Dorsolateral prefrontal cortex (tissue), 122 donors: ENCODE measurements at places on chromosomes 3 and 15.

- DNase-seq, result no peak
Observed at GRCh38 chr3:128383316-128384235, 83.1 kb downstream of the DNAJB8 start.

- DNase-seq, result peak; percentile 84
Observed at GRCh38 chr3:50365080-50365841, 5.9 kb upstream of the TMEM115 start.

DNA sequence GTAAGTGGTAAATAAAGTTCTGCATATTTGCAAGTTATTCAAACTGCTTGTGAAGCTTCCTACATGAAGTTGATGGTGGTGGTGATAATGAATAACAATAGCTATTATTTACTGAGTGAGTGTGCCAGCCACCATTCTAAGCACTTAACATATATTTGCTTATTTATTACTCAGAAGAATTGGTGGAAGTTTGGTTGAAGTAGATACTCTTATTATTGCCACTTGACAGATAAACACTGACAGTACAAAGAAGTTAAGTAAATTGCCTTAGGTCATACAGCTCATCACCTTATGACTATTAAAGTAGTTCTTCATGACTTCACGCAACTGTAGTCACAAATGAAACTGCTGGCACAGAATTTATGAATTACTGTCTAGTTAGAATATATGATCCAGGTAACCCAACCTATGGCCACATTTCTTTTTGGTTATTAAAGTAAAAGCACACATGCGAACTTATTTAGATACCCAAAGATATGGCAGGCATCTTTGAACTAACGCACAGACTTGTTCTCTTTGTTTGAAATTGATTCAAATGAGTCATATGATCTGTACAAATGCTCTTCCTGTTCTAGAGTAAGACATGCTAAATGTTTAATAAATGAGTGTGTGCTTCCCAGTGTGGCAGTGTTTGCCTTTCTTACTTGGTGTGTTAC is 99.8 kb upstream of the NR2F2 start:
- DNase-seq, result no peak

GRCh38 chr15:90839187-90840071 is 29.0 kb upstream of the FURIN start:
- no peak for DNase-seq

GRCh38 chr3:154862265-154862664 is 217.9 kb upstream of the MME start:
- no peak for DNase-seq

GRCh38 chr15:85702321-85703101 is 92.2 kb downstream of the KLHL25 start:
- DNase-seq, result no peak

DNA sequence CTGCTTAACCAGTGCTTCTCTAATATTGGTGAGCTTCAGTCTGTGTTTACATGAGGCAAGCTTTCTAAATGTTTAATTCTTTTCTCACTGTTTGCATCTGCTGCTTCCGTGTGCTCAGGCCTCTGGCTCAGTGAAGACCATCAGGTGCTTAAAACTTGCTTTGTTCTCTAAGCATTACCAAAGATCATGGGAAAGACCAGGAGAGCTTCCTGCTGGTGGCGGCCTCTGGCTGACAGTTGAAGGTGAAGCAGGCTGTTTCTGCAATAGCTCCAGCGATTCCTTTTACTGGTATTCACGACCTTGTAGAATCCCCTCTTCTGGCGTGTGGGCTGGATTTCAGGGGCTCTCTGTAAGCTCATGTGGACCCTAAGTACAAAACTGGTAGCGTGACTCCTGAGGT is 45.1 kb downstream of the EDEM1 start:
- DNase-seq, result no peak

DNA sequence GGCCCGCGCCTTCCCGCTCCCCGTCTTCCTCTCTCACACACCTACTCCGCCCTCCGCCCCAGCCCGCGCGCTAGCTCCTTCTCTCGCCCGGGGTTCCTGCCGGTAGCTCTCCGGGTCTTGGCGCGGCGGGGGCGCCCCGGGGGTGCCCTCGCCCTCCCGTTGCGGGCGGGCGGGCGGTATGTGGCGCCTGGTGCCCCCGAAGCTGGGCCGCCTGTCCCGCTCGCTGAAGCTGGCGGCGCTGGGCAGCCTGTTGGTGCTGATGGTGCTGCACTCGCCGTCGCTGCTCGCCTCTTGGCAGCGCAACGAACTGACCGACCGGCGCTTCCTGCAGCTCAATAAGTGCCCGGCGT is 507 bp downstream of the DIPK2A start:
- no peak for DNase-seq

GRCh38 chr15:35019404-35020327 is 31.6 kb upstream of the ZNF770 start:
- DNase-seq, result no peak

DNA sequence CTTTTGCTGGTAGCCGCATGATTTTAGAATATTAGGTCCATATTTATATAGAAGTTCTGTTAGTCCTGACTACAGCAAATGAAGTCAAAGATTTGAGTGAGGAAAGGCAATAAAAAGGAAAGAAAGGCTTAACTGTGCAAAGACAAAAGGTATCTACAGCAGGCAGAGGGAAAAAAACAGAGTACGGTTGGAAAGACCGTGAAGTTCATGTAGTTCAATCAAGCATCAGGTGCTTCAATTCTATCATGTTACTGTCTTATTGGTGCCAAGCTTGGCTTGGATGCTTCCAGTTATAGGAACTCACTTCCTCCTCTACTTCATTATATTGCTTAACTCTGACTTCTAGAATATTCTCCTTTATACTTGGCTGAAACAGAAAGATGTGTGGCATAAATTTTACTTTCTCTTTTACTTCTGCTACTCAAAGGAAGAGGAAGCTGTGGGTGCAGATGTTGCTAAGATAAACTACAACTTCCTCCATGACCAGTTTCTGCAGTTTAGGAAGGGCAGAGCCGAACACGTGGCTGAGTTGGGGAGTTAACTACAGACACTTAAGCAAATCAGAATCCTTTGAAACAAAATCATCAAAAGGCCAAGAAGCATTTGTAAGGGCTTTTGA is 72.6 kb upstream of the ZBED2 start:
- DNase-seq, result no peak

- no peak for DNase-seq
Observed at GRCh38 chr15:76253691-76254473, 57.4 kb downstream of the ETFA start.

DNA sequence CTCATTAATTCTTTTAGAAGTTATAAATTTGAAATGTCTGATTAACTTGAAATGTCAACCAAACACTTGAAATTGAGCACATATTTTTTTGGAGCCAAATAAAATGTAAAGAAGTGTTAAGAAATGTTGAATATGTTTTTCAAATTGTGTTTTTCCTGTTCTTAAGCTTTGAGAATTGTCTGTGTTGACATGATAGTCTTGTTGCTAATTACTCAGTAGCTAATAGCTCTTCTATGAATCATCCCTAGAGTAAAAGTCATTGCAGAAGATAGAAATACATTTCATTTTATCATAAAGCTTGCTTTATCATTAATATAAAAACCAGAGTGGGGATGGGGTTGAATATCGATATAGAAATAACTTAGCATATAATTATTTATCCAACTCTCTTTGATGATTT is 41.9 kb upstream of the ABHD10 start:
- DNase-seq, result no peak

DNA sequence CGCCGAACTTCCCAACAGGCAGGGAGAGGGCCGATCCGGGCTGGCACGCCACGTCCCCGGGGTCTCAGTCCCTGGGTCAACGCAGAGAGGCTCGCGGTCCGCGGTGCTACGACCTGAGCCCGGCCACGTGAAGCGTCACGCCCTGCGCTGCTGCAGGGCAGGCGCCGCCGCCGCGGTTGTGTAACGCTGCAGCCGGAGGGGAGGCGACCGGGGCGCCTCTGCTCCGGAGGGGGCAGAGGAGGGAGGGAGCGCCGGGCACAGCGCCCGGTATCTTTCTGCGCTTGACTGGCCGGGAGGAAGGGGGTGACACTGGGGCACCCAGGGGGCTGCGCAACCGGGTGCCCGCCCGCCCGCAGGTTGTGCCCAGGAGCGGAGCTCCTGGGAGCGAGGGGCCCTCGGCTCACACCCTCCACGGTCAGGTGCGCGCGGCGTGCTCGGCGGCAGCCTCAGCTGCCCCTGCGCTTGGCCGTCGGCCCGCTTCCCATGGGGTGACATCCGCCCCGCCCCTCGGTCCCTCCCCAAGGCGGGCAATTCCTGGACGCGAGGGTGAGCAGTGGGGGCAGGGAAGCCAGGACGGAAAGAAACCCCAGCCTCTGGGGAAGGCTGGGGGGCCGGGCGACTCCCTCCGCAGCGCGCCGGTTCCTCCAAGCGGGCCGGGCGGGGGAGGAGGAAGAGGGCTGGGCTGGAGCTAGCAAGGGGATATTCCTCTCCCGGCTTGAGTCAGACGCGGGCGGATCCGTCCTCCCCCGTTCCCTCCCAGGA is 852 bp upstream of the BHLHE40 start:
- DNase-seq, result peak; percentile 92

- DNase-seq, result no peak
Observed at GRCh38 chr3:195200010-195200822, 70.7 kb downstream of the XXYLT1 start.

DNA sequence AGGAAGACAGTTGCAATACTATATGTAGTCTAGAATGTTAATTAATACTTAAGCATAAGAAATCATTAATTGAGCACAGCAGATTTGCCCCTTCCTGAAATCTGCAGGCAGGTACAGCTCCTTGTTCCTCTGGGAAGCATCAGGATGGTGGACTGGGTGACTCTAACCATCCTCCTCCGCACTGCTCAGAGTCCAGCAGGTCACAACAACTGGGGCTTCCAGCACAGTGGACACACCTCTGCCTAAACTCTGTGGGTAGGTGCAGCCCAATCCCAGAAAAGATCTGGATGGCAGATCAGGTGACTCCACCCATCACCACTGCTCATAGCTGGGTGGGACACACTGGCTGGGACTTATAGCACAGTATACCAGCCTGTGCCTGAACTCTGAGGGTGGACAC is 189.9 kb upstream of the TMCO5A start:
- no peak for DNase-seq
